GM06990 (cell line): ENCODE measurements at places on chromosomes 7 and 10.

GRCh38 chr10:117130346-117130745 lies 7.7 kb downstream of the VAX1 start:
- DNase-seq, result no peak

DNA sequence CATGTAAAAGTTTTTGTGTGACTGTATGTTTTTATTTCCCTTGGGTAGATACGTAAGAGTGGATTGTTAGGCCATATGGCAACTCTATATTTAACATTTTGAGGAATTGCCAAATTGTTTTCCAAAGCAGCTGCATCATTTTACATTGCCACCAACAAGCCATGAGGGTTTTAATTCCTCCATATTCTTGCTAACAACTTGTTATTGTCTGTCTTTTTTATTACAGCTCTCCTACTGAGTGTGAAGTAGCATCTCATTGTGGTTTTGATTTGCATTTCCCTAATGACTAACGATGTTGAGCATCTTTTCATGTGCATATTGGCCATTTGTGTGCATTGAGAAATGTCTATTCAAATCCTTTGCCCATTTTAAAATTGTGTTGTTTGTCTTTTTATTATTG lies 94.9 kb downstream of the CARD11 start:
- no peak for DNase-seq

- no peak for DNase-seq
These were observed 30.7 kb downstream of the CNNM2 start for GRCh38 chr10:102948786-102949185.

DNA sequence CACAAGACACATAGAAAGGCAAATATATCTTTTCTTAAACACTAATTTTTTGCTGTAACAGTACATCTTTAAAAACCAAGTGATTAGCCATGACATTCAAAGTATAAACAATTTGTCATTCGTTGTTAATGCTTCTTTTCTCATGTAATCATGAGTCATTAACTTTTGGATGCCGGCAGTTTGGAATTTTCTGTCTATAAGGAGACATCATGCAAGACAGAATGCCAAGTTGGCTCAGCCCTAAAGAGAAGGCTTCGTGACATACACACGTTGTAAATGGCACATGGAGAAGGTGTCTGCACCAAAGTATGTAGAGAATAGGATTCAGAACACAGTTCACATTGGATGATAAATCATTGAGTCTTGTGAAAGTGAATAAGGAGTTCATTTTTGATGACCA lies 35.9 kb downstream of the CCDC3 start:
- no peak for DNase-seq

DNA sequence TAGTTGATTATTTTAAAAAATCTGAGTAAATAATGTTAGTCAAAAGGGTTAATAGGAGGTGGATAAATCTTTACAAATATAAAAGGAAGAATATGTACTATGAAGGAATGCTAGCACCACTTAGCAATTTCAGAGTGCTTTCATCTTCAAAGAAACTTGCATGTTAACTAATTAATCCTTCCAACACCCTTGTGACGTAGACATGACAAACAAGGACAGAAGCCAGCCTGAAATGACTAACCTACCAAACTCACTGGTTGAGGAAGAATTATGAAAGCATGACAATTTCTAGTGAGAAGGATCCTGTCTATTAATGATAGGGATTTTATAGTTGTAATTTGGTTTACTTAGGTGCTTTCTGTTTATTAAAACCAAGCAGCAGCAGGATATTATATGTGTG lies 468.0 kb upstream of the FZD8 start:
- DNase-seq, result no peak

GRCh38 chr10:43982250-43982649 lies 333.6 kb upstream of the ZNF32 start:
- no peak for DNase-seq

GRCh38 chr7:156523447-156524048 lies 117.0 kb upstream of the RNF32 start:
- no peak for DNase-seq

GRCh38 chr10:69253171-69253570 lies 25.1 kb upstream of the HK1 start:
- no peak for DNase-seq

GRCh38 chr10:123409426-123409825 lies 255.2 kb downstream of the BUB3 start:
- DNase-seq, result no peak

DNA sequence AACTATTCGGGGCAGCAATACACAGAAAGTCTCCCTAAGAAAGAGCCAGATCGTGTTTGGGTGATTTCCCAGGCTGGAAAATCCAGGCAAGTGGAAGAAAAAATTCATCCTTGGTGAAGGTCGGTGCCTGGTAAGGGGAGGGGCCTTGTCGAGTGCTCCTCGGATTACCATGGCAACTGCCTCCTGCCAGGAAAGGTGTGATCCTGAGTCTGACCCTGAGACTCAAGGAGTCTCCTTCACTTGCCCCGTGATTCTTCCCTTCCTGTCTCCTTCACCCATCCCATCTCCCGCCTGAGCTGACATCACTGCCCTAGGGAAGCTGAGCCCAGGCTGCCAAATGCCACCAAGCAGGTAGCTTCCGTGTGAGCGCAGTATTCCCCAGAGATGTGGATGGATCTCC lies 112.2 kb downstream of the MYL10 start:
- no peak for DNase-seq

GRCh38 chr10:133079836-133080682 lies 7.7 kb upstream of the ADGRA1 start:
- DNase-seq, result no peak

GRCh38 chr7:130356876-130357611 lies 12.4 kb downstream of the CPA5 start:
- no peak for DNase-seq

GRCh38 chr7:97003262-97004246 lies 1.8 kb upstream of the DLX6 start:
- no peak for DNase-seq

GRCh38 chr10:92480413-92480812 lies 93.5 kb downstream of the IDE start:
- no peak for DNase-seq

DNA sequence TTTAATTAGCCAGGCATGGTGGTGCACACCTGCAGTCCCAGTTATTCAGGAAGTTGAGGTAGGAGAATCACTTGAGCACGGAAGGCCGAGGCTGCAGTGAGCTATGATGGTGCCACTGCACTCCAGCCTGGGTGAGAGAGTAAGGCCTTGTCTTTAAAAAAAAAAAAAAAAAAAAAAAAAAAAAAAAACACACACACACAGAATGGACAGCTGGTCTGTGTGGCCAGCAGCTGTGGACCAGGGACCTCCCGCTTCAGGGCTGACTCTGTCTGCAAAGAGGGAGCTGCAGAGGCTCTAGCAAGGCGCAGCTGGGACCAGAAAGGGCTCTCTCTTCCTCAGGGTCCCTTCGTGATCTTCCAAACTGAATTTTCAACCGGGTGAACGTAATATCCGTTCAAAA lies 53.6 kb upstream of the DNAAF5 start:
- DNase-seq, result no peak

DNA sequence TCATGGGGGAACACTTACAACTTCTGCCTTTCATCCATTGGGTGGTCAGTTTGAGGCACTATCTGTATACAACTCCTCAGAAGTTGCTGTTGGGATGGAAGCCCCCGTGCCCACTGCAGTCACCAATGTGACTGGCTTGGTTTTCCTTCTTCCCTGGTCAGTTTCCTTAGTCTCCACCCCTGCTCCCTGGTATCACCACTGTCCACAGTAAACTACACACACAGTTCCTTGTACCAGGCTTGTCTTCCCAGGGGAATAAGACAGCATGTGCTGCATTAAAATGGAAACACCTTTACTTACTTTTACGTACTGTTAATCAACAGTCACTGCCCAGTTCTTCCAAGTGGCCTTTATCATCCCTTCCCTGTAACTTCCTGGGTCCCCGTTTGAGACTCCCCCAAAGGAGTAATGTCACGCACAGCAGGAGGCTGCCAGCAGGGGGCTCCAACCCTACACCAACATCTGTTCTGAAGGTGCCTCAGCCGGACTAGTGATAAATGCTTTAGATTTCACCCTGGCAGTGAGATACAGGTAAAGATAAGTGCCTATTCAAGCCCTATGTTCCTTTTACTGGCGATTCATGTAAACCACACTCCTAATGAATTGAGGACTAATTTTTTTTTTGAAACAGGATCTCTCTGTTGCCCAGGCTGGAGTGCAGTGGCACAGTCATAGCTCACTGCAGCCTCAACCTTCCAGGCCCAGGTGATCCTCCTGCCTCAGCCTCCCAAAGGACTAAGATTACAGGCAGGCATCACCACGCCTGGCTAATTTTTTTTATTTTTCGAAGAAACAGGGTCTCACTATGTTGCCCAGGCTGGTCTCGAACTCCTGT lies 45.3 kb upstream of the PIK3AP1 start:
- peak; percentile 46 for DNase-seq

DNA sequence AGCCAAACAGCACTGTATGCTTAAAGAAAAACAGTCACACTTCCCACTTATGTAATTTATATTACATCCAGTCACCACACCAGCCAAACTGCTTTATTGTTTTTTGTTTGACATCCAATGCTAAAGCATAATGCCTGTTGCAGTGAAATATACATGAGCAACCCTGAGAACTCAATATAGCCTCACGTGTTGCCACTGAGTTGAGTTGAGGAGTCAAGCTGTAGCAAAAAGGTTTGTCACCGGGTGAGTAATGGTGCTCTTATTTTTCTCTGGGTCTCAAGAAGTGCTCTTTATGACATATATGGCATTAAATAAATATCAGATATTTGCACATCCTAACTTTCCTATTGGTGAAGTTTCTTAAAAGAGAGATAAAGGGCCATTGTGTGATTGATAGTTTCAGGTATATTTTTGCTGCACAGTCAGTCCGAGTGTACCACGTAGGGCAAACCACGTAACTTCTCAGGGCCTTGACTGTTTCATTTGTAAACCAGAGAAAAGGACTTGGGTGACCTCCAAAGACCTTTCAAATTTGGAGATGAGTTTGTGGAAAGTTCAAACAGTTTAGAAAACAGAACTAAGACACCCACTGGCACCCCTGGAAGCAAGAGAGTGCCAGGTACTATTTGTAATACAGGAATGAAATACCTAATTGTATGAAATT lies 168.5 kb downstream of the CFTR start:
- no peak for DNase-seq

DNA sequence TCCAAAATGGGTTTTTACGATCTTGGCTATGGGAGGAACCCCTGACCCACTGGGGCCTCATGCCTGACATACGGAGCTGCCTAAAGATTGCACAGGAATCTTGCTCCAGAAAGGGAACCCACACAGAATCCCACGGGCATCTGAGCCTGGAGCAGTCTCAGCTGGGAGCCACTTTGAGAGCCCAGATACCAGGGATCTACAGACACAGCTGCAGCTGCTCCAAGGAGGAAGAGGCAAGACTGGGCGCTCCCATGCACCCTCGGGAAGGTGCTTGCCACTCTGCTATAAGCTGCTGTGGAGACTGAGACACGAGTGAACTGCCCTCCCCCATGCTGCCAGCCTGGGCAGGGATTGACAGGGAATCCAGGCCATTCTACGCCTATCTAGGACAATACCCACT lies 202.5 kb downstream of the REEP3 start:
- no peak for DNase-seq

- DNase-seq, result no peak
These were observed 28.6 kb upstream of the C10orf67 start for GRCh38 chr10:23373156-23373555.

DNA sequence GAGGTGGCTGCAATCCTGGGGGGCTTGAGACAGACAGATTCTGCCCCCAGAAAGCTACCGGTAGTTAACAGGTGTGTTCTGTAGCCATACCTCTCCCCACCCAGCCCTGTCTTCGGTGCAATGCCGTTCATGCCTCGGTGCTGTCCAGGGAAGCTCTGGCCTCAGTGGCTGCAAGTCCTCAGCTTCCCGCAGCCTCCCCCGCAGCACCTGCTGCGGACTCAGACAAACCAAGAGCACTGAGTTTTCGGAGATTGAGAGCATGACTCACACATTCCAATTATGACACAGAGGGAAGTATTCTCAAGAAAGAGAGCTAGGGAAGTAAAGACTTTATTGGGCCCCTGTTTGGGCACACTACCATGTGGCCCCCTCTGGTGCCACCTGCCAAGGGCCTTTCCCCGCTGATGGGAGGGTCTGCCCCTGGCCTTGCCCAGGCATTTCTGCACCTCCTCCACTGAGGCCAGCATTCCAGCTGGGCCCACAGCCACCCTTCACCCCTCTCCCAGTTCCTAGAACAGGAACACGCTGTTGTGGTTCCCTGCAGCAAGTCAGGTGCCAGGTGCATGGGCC lies 30.2 kb upstream of the EZH2 start:
- DNase-seq, result peak; percentile 72

- DNase-seq, result no peak
These were observed 50.4 kb downstream of the FAM171A1 start for GRCh38 chr10:15320522-15321203.

DNA sequence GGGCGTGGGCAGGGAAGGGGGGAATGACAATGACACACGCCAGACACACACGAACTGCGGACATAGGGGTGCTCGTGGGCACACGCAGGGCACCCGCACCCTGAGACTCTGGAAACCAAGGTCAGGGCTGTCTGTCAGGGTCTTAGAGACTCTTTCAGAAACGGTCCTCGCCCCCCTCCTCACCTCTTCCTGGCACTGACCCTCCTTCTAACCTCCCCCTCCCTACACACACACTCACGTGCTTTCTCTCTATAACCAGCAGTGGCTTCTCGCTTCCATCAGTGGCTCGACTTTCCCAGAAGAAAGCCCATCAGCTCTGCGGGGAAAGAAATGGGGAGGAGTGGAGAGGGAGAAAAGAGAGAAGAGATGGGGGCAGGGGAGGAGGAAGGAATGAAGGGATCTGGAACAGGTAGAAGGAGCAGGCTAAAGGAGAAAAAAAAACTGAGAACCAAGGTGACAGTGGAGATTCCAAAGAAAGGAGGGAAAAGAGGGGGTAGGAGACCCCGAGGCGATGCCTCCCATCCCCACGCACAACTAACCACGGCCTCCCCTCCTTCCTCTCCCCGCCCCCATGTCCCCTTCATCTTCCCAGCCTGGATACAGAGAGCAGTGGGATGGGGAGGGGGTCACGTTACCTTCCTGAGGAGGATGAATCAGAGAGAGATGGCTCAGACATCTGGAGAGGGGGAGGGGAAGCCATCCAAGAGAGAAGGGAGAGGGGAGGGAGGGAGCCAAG lies 1.7 kb upstream of the VGF start:
- DNase-seq, result no peak

DNA sequence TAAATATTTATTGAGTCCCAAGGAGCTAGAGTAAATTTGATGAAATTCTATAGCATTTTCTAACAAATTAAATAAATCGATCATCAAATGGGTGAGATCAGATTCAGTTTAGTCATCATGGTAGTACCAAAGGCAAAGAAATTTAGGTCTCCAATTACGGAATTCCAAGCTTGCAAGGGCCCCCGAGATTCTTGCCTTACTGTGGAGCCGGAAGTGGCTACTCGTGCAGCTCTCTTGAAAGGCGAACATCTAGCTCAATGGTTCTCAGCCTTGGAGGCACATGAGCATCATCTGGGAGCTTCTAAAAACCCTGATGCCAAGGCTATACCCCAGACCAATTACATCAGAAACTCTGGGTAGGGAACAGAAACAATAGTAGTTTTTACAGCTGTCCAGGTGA lies 117.9 kb upstream of the PRR15 start:
- no peak for DNase-seq

- DNase-seq, result no peak
These were observed 30.9 kb upstream of the ATXN7L1 start for GRCh38 chr7:105907129-105907846.

- no peak for DNase-seq
These were observed 199.1 kb downstream of the MAD1L1 start for GRCh38 chr7:2033586-2034135.
